Stimulated activated CD4-positive, alpha-beta T cell treated with anti-CD3 and anti-CD28 coated beads, TNF-alpha, amount 100 ng/mL, for 1 hour (primary cell): ENCODE measurements at places on chromosomes 5 and 9.

- DNase-seq = no peak
These were observed 93.3 kb upstream of the ZNF366 start for GRCh38 chr5:72600391-72600981.

DNA sequence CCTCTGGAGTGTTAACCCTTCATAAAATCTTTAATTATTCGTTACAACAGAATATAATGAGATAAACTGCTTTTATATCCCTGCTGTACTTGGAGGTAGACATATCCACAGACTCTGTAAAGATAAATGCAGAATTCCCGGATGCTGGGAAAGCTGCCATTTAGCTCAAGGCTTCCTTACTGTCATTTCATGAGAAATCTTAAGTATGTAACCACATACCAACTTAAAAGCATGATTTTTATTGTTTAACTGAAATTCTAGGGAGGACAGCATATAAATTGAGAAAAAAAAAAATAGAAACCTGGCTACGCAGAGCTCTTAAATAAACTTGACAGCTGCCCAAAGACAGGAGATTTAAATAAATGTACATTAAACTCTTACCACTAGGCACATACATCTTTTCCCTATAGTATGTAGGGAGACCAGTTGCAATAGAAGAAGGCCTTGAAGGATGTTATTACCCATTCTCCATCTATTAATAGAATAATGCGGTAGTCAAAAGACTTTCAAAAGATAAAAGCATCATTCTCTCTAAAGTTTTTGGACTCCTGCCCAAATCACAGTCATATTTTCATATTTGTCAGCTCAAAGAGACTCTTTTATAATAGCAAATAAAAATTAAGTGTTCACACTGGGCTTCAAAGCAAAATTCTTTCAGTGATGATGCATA is 373.8 kb downstream of the NDUFS4 start:
- no peak for DNase-seq

DNA sequence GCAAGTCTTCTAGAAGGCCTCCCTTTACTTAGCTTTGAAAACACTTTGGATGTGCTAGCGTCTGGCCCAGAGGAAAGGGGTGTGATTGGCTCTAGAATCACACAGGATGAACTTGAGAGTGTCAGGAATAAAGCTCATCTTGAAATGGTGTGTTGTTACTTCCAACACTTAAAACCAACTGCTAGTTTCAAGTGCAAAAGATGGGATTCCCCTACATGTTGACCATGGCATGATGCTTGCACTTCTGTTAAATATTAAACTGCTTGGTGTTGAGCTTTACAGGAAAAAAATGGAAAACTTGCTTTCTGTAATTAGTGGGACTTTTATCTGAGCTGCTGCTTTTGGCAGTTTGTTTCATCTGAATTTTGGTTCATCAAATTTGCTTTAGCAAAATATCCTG is 261.1 kb downstream of the MED10 start:
- DNase-seq = no peak

DNA sequence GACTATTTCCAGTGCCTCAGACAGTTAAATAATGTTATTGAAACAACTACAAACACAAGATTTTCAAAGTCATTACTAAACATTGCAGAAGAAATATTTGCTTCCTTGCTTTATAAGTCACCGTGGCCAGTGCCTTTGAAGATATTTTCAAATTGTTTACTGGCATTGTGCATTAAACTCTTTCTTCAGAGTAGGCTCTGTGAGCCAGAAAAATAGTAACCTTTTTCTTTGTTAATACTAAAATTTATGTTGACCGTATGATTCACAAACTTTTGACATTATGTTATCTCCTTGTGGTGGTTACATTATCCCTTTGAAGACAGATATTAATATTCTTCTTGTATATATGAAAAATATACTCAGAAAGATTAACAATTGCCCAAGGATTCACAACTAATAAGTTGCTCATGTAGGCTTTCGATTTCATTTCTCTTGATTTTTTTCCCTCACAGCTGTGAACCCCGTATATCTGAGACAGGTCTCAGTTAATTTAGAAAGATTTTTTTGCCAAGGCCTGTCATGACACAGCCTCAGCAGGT is 140.1 kb downstream of the NR3C1 start:
- DNase-seq = no peak

- no peak for DNase-seq
These were observed 53.1 kb upstream of the TYRP1 start for GRCh38 chr9:12640016-12640587.

- no peak for DNase-seq
These were observed 229.0 kb downstream of the ROR2 start for GRCh38 chr9:91720751-91721705.

- DNase-seq = no peak
These were observed 21.1 kb upstream of the IGFBPL1 start for GRCh38 chr9:38445154-38446043.

- DNase-seq = no peak
These were observed 11.9 kb downstream of the ROPN1L start for GRCh38 chr5:10453545-10453944.

- DNase-seq = no peak
These were observed 616.6 kb downstream of the PDE4D start for GRCh38 chr5:59276917-59277372.

- no peak for DNase-seq
These were observed 500.7 kb downstream of the SPATA31D1 start for GRCh38 chr9:82489201-82489821.

- DNase-seq = no peak
These were observed 69.7 kb downstream of the ZSWIM6 start for GRCh38 chr5:61401726-61402125.

GRCh38 chr9:17742067-17742466 is 163.2 kb downstream of the SH3GL2 start:
- DNase-seq = no peak

DNA sequence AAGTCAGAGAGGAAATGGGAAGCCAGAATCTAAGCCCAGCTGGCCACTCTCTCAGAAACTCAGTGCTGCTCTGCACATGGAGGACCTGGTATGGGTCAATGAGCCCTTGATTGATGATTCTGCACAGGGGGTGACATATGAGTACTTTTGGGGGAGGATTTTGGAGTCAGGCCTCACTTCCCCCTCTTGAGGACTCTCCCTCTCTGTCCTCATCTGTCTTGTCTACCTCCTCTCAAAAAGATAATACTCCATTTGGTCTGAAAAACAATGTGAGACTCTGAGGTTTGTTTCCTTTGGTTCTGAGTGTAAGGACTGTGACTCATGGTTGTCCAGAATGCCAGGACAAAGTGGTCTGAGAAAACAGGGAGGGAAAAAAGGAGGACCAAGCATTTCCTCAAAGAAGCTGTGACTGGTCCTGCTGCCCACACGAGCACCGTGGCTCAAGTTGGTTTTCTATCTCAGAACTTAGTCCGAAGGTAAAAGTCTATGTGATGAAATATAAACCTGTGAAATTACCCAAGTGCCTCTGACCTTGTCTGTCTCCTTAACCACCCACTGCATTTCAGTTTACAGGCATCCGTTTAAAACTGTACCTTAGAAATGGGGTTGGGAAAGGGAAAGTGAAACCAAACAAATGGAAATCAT is 11.1 kb downstream of the TTC39B start:
- no peak for DNase-seq

GRCh38 chr5:15322421-15322820 is 177.6 kb upstream of the FBXL7 start:
- DNase-seq = no peak

GRCh38 chr5:78547183-78547582 is 101.4 kb downstream of the LHFPL2 start:
- DNase-seq = no peak

DNA sequence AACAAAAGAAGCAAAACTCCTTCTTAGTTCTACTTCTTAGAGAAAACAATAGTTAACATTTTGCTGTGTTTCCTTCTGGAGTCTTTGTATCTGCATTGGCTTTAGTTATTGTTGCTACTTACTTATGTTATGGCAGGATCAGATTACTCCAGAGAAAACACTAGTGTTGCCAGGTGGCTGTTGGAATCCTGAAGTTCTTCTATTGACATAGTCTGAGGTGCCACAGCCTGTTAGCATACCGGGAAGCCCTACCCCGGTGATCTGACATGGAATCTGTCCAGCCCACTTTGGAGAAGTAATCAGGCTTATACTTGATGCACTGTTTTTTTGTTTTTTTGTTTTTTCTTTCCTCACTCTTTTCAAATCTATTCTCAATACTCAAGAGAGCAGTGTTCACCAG is 68.5 kb upstream of the CEP78 start:
- DNase-seq = no peak

DNA sequence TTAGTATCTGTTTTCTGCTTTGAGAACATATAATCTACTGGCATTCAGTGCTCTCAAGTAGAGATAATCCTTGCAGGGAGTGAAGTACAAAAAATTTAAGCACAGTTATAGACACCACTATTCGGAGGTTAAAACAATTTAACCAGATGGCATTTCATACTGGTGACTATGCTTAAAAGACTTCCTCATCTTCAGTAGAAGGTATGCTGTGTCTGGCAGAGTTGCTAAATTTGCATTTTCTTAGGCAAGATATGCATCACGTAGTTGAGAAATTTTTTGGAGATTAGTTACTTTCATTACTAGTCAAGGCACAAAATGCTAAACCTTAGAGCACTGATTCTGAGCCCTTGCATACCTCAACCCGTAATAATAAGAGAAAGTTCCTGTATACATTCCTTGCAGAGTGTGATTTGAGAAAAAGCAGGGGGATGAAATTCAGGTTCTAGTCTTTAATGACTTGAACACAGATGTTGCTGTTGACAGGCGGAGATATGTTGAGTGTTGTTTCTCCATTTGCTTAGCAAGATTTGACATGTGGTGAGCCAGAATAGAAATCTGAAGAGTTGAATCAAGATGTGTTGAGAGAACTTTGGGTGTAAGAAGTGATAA is 70.8 kb upstream of the STARD4 start:
- DNase-seq = no peak

- no peak for DNase-seq
These were observed 87.0 kb upstream of the BOD1 start for GRCh38 chr5:173703466-173703865.

DNA sequence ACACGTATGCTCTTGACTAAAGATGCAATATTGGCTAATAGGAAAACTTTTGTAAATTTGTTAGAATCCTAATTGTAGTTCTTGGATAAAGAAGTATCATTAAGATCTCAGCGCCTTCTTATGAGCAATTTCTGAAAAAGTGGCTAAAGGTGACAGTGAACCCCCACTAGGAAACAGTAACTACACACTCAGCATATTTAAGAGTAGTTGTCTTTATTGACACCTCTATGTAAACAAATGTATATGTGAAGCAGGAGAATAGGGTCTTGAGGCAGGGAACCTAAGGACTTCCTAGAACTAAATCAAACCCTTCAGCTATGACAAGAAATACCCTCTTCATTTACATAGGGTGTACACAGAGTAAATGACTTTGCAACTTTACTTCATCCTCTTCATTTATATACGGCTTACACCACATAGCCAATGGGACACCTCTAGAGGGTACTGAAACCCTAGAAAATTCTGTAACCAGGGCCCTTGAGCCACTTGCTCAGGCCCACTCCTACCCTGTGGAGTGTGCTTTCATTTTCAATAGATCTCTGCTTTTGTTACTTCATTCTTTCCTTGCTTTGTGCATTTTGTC is 2.8 kb downstream of the NIPSNAP3A start:
- no peak for DNase-seq

GRCh38 chr5:181173420-181174342 is 26.3 kb downstream of the OR2V2 start:
- no peak for DNase-seq

DNA sequence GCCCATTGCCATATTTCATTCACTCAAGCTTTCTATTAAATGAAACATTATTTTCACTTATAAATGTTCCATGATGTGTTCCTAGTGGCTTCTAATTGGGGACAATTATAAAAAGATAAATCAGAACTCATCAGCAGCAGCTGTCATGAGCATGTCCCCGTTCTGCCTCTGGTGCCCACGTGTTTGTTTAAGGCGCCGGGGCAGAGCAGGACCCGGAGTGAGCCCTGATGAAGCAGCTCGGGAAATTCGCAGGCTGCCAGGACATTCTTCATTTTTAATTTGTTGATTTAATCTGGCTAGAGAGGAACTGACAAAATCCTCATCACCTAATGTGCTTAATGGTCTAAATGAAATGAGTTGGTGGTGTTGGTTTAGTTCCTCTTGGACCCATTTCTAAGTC is 475.0 kb downstream of the CTNND2 start:
- no peak for DNase-seq

- peak; percentile 95 for DNase-seq
These were observed 507 bp upstream of the TENT4A start for GRCh38 chr5:6712577-6713273.

DNA sequence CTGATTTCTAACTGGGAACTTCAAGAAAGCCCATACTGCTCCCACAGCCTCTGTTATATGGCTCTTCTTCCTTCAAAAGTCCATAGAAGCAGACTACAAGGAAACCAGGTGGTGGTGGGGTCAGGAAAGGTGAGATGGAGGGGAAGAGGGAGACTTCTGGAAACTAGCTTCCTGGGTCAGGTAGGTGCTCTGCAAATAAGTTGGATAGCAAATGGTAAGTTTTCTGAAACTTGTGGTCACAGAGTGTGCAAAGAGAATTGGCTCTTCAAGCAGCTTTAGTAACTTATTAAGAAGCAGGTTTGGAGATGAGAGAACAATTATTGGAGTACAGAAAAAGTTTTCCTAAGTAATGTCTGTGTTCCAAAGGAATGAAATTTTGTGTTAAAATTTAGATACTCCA is 316.9 kb downstream of the ADGRV1 start:
- no peak for DNase-seq

DNA sequence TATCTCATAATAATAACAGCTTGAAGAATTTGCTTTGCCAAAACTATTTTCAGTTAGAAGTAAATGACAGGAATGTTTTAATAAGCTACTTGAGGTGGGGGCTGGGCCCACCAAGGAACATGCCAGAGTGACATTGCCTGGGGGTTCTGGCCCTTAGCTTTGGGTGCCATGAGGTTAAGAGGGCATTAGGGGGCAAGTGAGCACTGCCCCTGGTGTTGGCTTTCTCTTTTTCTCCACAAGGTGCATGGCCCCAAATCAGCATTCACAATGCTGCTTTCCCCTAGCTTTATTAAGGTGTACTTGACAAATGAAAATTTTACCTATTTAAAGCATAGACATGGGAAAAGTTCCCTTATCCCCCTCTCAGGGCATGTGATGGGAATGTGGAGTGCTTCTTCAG is 305.4 kb downstream of the TENT4A start:
- no peak for DNase-seq

- no peak for DNase-seq
These were observed 75.2 kb downstream of the TMC1 start for GRCh38 chr9:72596451-72597180.

DNA sequence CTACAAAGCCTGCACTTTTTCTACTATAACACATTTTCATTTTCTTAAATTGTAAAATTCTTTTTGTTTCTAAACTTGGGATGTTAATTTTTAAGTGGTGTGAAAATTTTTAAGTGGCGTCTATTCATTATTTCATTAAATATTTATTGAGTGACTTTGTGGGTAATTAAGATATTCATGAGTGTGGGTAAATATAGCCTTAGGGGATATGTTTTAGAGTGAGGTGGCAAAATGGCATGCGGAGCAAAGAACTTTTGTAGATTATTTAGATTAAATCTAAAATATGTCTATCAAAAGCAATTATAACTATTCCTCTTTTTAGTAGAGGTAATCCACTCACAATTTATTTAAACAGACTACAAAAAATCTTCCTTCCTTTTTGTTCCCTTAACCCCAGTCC is 188.4 kb downstream of the PCSK1 start:
- no peak for DNase-seq

- DNase-seq = no peak
These were observed 888 bp downstream of the RABGAP1 start for GRCh38 chr9:122941582-122942234.

GRCh38 chr5:169970911-169971765 is 9.2 kb downstream of the INSYN2B start:
- DNase-seq = no peak
